ENCODE measurements at places on chromosomes 5 and 9.

DNA sequence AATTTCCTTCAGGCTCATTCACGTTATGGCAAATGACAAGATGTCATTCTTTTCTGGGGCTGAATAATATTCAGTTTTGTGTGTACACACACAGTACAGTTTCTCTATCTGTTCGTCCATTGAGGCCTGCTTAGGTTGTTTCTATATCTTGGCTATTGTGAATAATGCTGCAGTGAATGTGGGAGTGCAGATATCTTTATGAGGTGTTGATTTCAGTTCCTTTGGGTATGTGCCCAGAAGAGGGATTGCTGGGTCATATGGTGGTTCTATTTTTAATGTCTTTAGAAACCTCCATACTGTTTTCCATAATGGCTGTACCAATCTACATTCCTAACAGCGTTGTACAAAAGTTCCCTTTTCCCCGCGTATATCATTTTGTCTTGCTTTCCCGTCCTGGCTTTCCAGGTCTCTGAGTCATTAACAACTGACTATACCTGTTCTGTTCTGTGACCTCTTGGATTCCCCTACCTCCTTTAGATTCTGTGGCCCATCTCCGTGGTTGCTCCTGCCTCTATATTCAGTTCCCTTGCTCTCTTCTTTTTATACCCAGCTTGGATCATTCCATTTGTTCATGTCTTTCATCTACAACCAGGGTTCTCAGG, 6.8 kb downstream of the SNX30 start:
- no peak for DNase-seq

- DNase-seq: no peak
Observed at GRCh38 chr5:14406554-14406849, 175.1 kb upstream of the OTULINL start.

DNA sequence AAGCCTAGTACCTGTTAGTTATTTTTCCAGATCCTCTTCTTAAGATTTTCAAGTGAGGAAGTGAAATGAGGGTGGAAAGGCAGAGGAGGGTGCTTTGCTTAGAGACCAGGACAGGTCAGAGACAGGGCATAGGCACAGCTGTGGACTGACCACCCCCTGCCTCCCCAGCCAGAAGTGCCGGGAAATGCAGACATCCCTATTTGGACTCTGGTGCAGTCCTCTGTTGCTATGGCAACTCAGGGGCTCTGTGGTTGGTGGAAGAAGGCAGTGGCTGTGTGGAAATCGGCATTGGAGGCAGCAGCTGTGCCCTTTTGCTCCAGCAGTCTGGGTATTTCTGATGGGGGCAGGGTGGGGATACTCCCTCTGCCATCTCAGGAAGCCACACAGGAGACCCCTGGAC, 43.3 kb upstream of the NDFIP1 start:
- no peak for DNase-seq

GRCh38 chr5:16550316-16550952, 66.4 kb downstream of the RETREG1 start:
- peak; percentile 3 for DNase-seq

GRCh38 chr9:133008824-133009223, 22.0 kb upstream of the GTF3C5 start:
- DNase-seq: no peak

- DNase-seq: no peak
Observed at GRCh38 chr9:20707708-20708107, 23.6 kb downstream of the FOCAD start.

- no peak for DNase-seq
Observed at GRCh38 chr9:114604989-114605388, 6.1 kb upstream of the TMEM268 start.

DNA sequence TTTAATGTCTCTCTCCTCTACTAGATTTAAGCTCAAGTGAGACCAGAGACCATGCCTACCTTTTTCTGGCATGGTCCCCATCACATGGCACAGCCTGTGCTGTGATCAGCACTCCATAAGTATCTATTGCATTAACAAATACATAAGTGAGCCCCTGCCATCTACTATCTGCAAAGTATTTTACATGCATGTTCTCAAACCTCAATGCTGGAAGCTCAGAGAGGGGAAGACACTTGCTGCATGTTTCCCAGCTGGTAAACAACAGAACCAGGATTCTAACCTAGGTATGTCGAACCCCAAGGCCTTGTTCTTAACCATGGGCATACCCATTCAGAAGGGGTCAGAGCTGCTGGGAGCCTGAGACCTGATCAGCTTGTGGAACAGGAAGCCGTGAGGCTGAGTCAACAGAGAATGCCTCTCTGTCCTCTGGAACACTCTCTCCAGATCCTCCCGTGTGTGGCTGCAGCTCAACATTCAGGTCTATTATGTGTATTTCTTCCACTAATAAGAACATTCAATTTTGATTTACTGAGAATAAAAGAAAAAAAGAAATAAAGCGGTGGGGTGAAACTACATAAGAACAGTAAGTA, 232.5 kb upstream of the MSX2 start:
- no peak for DNase-seq

DNA sequence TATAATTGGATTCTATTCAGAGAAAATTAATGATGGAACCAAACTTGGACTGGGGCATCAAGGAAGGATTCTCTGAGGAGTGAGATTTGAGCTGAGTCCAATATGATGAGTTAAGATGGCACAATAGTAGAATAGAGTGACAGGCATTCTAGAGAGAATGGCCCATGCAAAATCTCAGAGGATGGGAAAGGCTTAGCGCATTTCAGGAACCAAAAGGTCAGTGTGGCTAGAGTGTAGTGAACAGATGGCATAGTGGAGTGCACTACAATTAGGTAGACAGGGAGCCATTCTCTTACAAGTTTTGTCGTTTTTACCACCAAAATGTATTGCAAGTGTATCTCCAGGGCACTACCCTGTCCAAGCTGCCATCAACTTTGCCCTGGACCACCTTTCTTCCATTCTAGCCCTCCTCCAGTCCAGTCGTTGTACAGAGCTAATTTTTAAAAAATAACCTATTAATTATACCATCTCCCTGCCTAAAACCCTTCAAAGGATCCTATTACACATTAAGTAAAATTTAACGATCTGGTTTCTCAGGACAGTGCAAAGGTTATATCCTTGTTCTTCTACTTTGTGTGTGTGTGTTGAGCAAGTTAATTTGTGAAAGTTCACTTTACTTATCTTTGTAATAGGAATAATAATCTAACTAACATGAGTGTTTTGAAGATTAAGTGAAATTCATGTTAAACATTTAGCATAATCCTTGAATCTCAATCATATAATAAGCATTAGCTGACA, 211.7 kb downstream of the COMMD10 start:
- no peak for DNase-seq

DNA sequence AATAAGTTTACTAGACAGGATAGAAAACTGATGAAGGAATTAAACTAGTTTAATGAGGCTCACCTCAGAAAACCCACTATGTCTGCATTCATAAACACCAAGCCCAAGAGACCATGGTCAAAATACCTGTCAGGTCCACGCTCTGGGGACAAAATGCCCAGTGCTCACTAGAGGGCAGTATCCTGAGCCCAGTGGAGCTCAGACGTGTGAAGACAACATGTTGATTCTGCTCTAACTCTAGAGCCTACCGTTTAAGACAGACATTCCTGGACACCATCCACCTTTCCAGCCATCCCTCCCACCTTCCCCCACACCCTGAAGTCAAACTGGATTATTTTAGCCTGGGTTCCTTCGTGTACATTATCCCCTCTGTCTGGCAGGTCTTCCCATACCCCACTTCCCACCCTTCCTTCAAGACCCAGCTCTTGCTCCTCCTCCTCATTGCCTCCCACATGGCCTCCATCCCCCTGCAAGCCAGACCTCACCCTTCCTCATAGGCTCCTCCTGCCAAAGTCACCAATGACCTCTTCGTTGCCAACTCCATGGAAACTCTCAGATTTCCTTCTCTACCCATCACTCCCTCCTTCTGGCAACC, 142.3 kb upstream of the FSTL4 start:
- no peak for DNase-seq

DNA sequence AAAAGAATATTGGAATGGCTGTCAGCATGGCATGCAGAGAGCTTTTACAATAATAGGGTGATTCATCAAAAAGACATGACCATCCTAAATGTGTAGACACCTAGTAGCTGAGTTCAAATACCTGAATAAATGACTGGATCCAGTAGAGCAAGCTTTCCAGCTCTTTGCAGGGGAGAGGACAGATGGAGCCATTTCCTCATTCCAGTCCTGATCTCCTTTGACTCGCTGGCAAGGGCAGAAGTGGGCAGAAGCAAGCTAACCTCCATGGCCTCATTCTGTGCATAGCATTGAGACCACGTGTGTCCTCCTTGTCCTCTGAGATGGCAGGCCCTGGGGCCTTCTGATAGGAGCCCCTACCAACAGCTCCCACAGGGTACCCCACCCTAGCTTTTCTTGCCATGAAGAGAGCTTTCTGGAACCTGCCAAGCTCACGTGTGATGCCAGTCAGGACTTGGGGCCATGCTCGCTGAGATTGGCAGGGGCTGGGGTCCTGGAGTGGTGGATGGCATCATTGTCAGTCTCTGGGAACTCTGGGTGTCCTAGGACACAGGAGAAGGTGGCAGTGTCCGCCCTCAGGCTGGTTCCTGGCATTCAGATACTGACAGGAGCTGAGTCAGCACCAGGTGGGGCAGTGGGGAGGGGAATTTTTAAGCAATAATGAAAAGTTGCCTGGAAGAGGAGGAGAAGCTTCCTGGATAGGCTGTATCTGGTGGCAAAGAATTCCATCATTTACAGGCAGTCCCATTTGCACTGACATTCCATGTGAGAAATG, 33.6 kb downstream of the WWC1 start:
- no peak for DNase-seq

GRCh38 chr9:95740217-95741004, 135.1 kb upstream of the ERCC6L2 start:
- DNase-seq: no peak

DNA sequence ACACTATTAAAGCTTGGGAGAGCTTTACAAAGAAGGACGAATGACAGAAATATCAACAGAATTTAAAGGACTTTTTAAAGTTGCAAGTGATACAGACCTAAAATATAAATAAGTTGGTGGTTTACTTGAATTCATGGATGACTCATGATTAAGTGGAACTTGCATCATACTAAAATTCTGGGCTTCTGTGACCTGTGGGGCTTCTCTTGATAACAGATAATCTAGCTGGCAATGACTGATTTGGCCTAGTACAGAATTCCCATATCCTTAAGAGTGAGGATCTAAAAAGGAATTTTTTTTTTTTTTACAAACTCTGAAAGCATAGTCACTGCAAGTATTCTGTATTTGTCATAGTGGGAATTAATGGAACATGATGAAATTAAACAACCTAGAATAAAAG, 543.7 kb upstream of the SGCD start:
- no peak for DNase-seq

DNA sequence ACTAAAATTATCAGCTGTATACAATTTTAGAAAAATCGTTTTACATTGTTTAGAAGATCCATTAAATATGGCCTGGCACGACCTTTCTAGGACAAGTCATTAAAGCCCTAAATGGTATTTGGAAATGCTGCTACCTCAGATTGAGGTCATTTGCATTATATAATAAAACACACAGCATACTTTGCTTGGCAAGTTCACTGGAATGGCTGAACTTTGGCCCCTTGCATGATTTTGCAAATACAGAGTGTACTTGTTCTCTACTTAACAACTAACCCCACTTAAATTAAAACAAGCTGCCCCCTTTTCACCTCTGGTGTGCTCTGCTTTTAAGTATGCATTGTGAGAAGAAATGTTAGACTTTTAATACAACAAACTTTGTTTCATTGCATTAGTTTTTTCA, 860.1 kb downstream of the PTPRD start:
- DNase-seq: no peak

DNA sequence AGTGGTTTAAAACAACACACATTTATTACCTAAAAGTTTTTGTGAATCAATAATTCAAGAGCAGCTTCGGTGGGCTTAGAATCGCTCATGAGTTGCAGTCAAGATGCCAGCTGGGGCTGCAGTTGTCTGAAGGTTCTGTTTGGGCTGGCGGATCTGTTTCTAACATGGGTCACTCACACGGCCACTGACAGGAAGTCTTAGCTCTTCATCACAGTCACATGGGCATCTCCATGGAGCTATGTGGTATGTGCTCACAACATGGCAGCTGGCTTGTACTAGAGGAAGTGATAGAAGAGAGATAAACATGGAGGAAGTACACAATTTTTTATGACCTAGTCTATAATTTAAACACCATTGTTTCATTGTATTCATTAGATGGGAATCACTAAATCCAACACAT, 11.2 kb downstream of the KLHL9 start:
- DNase-seq: no peak

- no peak for DNase-seq
Observed at GRCh38 chr5:88792144-88792840, 90.7 kb downstream of the MEF2C start.

- no peak for DNase-seq
Observed at GRCh38 chr9:1042466-1042865, 7.7 kb upstream of the DMRT2 start.

- DNase-seq: no peak
Observed at GRCh38 chr5:40570408-40571129, 109.1 kb upstream of the PTGER4 start.

- no peak for DNase-seq
Observed at GRCh38 chr9:110224583-110224982, 16.6 kb upstream of the C9orf152 start.

- no peak for DNase-seq
Observed at GRCh38 chr5:95809414-95809960, 13.0 kb downstream of the GLRX start.

GRCh38 chr5:153770066-153770465, 268.6 kb downstream of the FAM114A2 start:
- DNase-seq: no peak

DNA sequence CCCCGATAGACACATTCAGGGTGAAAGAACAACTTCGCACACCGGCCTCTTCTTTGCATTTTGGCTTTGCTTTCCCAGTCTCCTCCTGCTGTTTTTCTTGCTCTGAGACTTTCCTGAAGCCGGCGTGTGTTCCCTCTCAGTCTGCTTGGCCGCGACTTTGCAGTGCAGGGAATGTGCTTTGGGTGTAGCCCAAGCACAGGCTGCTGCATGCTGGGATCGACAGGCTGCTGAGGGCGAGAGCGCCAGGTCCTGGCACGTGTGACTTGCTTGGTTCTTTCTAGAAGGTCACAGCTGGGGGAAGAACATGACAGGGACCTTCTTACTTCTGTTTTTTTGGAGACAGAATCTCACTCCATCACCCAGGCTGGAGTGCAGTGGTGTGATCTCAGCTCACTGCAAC, 40.6 kb downstream of the TENT4A start:
- DNase-seq: no peak

DNA sequence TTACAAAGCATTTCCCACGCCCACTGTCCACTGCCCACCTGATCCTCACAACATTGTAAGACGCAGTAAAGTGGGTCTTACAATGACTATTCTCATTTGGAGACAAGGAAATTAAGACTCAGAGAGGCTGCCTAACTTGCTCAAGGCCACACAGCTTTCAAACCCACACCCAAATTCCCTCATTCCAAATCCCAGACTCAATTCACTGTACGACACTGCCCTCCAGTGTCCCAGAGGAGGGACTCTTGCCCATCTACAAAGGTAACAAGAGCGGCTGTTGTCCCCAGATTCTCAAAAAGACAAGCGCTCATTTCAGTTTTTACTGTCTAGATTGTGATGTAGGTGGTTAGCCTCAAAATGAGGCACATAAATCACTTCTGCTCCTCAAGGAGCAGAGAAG, 184.6 kb downstream of the ACTL7B start:
- DNase-seq: no peak

- DNase-seq: peak; percentile 41
Observed at GRCh38 chr9:130680836-130681768, 12.5 kb upstream of the EXOSC2 start.

- no peak for DNase-seq
Observed at GRCh38 chr9:114555696-114556095, 31.9 kb upstream of the ATP6V1G1 start.

- DNase-seq: no peak
Observed at GRCh38 chr9:74783408-74783807, 104.3 kb downstream of the TRPM6 start.
